Stimulated activated naive CD8-positive, alpha-beta T cell treated with anti-CD3 and anti-CD28 coated beads, Interleukin-15, Interleukin-2, amounts not matched to agents 100 U/mL and 50 U/mL, for 24 hours (primary cell): ENCODE measurements at places on chromosomes 7 and 10.

DNA sequence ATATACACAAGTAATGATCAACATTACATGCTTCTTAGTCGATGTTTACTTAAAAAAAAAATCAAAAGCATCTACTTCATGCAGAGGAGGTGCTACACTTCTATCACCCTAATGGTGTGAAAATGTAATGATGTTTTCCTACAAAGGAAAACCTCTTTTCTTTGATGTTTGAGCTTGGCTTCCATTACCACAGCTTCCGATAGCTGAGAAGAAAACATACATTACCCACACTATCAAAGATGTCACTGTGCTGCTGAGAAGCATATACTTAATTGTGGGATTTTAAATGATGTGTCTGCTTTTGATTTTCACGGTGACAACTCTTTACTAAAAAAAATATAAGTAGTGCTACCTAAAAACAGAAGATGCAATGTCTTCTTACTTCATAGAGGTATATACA lies 200.2 kb upstream of the PHF14 start:
- no peak for DNase-seq

DNA sequence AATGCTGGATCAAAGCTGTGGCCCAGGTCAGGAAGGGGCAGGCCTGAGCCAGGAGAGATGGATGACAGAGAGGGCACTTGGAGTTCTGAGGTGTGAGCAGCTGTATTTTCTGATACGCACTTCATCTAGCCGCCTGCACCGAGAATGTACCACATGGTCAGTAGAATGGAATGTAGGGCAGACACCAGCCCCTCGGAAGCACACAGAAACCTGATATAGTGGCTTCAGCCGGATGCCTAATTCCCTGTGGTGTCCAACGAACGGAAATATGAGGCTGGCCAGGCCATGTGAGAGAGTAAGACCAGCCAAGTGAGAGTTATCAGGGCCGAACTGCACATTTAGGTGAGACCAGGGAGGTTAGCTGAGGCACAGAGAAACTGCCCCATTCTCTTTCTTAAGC lies 46.7 kb upstream of the PLCE1 start:
- no peak for DNase-seq

GRCh38 chr10:43122096-43122495 lies 16.1 kb upstream of the CSGALNACT2 start:
- no peak for DNase-seq

GRCh38 chr7:64630496-64630895 lies 35.4 kb upstream of the ZNF107 start:
- no peak for DNase-seq

DNA sequence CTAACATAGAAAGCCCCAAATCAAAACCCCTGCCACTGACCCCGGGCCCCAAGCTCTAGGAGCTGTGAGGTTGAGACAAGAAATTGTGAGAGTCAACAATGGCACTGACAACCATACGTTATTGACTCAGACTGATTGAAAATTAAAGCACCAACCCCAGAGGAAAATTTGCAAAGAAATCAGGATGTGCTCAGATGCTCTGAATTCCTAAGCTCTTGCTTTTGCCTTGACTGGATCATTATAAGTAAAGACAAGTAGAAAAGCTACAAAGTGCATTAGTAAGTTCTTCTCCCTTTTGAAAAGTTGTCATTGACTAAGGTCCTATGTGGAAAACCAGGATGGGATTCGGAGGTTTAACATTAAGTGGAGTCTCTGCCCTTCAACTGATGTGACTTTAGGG lies 130.2 kb downstream of the SAMD9 start:
- DNase-seq: no peak

DNA sequence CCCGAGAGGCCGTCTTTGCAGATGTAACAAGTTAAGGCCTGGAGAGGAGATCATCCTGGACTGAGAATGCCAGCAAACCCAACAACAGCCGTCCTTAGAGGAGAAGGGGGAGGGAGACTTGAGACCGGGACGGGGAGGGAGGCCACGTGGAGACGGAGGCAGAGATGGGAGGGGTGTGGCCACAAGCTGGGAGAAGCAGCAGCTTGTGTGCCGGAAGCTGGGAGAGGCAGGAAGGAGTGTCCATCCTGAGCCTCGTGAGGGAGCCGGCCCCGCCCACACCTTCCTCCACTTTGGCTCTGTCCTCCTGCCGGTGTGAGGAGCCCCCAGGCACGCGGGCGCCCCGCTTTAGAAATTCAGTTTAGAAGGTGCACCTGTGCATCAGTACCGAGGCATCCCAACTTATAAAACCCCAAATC lies 95.7 kb downstream of the DNAJB6 start:
- DNase-seq: peak; percentile 13

DNA sequence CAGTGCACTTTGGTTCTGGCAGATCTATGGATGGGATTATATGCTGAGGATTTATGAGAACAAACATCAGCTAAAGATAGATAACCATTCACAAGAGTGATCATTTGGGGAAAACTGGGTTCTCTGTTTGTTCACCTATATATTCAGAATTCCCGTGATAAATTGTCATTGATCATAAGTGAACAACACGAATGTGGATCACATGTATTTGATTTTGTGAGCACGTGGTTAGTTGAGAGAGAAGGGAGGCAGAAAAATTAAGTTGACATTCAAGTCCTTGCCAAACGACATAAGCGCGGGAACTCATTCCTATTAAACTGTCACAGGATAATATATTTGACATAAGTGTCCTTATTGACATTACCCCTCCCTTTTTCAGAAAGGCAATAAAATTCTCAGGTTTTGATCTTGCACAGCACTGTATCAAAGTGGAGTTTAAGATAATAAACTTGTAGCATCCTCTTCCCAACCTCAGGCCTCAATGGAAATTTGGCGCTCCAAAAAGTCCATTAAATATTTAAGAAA lies 64.9 kb upstream of the MYO3A start:
- DNase-seq: no peak

- no peak for DNase-seq
Measured at GRCh38 chr7:90968871-90969270, 295.4 kb upstream of the FZD1 start.

- no peak for DNase-seq
Measured at GRCh38 chr7:3778345-3778744, 477.3 kb downstream of the SDK1 start.

- no peak for DNase-seq
Measured at GRCh38 chr7:96284240-96284639, 37.7 kb downstream of the SLC25A13 start.

GRCh38 chr10:120789303-120790203 lies 61.6 kb upstream of the WDR11 start:
- DNase-seq: no peak

DNA sequence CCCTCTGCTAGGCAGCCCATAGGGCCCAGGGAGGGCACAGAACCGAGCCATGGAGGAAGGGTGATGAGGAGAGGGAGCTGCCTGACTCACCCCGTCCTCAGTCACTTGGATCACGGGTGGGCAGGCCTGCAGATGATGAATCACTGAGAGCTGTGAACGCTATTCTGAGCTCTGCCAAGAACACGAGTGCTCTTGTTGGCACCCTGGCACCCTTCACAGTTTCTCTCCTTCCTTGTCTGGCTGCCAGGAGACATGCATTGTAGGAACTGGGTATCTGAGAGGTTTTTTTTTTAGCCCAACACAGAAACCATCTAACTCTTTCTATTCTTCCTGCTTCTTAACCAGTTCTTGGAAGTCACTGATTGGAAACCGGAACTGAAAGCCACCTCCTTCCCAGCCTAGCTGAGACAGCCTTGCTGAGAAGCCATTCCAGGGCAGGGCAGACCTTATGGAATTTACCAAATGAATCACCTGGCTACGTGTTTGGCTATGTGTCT lies 82.1 kb downstream of the SLC37A3 start:
- DNase-seq: peak; percentile 14

DNA sequence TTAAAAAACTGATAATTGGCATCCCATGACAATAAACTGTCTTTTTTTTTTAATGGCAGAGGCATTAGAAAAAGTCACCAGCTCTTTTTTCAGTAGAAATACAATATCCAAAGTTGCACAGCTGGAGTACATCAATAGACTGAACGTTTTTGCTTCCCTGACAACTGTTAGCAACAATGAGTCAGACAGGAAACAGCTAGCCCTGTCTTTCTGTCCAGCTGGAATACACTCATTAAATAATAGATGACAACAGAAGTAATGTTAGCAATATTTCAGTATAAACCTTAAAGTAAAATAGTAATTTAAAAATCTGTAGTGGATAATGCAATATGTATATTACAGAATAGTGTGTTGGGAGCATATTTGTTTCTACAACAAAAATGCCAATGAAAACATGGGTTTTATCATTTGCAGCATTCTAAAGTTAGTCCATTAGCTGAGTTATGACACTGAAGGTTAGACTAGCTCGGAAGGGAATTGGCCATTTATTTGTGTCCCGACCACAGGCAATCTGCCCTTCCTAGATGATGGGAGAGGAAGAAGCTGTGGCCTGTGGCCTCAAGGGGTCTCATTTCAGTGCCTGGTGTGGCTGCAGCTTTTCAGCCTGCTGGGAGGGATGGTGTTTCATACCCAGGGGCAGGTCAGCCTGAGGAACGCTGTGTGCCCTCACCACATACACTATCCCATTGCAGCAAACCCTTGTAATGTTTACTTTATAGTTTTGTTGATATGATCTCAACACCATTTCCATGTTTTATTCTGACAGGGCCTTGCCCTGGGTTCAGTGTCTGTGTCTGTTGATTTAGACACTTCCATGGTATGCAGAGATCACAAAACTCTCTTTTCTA lies 173.3 kb downstream of the SLC16A9 start:
- no peak for DNase-seq

GRCh38 chr10:122845783-122846332 lies at the start of gene CUZD1:
TSS of gene CUZD1 (minus strand) at chr10:122845857. CDS start at chr10:122845843, 14 bp downstream.
- no peak for DNase-seq

DNA sequence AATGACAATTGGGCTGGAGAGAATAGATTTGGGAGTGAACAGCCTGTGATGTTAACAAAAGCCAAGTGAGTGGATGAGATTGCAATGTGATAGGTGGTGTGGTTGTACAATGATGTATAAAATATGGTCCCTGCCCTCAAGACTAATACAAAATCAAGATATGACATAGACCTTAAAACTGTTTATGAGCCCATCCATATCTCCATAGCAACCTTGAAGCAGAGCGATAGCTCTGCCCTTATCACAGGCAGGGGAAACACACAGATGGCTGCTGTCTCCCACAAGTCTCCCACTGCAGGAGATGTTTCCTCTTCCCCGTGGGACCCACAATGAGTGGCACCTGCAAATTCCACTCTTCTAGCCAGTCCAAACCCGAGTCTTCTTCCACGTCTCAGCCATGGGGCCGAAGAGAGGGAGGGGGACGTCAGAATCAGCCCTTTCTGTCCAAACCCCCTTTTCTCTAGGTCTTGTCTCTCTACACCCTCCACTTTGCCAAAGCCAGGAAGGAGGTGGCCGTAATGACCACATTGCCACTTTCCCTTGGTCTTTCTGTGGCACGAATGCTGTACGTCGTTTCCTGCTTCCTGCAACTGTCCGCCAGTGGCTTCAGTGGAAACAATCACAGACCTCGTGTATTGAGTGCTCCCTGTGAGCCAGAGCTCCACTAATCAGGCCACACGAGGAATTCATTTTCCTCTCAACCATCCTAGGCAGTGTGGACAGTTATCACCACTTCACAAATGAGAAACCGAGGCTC lies 7.5 kb upstream of the TBXAS1 start:
- no peak for DNase-seq

GRCh38 chr10:31728698-31729224 lies 199.9 kb downstream of the ARHGAP12 start:
- DNase-seq: no peak

GRCh38 chr10:83078645-83079044 lies 1060.7 kb upstream of the GHITM start:
- DNase-seq: no peak

GRCh38 chr10:92082583-92083280 lies 159.2 kb downstream of the BTAF1 start:
- DNase-seq: no peak

DNA sequence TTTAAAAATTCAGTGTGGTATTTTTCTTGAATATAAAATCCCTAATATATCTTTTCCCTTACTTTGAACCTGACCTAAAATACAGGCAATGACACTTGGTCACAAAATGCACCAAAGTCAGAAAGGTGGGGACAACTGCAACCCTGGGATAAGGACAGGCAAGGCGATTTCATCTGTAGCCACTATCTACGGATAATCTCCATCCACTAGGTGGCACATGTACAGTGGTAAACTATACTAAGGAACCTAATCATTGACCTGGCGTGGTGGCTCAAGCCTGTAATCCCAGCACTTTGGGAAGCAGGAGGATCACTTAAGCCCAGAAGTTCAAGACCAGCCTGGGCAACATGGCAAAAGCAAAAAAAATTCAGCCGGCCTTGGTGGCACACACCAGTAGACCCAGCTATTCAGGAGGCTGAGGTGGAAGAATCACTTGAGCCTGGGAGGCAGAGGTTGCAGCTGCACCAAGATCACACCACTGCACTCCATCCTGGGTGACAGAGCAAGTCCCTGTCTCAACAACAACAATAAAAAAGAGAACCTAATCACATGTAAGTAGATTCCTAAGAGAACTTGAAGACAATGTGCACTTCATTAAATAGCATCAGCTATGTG lies 98.9 kb downstream of the KMT2C start:
- peak; percentile 13 for DNase-seq

- no peak for DNase-seq
Measured at GRCh38 chr7:16080131-16080530, 341.2 kb downstream of the CRPPA start.

DNA sequence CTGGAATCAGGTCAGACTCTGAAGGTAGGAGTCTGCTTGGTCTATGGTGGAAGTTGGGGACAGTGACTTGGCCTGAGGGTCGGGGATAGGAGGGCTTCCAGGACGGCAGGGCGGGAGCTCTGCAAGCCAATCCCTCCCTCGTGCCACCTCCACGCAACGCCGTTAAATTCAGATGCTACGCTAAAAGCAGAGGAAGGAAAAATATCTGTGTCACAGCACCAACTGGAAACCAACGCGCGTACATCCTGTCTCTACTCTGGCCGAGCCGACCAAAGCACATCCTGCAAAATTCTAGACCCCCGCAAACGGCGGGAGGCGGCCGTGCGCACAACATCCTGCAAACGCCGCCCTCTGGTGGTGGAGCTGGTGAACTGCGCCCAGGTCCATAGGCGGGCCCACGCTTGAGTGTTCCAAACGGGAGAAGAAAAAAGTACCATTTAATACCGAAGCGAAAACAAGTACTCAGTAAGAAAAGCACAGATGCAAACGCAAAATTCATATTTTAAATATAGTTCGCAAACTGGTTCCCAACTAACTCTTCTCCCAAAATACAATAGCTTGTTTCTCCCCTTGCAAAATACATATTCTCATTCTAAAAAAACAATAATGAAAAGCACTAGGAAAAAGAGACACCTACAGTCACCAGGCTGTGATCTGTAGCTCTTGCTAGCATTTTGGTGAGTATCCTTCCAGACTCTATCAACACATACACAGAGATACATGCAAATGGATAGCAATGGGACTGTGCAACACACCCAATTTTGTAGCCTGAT lies 45.7 kb upstream of the HSPA12A start:
- DNase-seq: peak; percentile 83

DNA sequence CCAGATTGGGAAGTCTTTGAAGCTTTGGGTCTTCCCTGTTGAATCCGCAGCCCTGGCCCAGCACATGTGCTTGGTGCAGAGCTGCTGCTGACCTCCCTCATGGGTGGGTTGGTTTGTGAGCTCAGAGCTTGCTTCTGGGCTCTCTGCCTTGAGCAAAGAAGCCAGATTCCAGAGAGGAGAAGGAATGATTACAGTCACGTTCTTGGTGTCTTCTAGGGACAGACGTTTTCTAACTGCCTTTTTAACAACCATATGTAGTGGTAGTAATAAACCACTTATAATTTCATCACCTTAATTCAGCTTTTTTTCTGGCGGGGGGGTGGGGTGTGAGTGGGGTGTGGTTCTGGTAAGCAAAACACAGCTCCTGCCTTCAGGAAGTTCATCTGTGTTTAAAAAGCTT lies 39.5 kb downstream of the LRMDA start:
- DNase-seq: no peak
